Fibroblast of upper back skin (primary cell): ENCODE measurements at places on chromosomes 16 and 17.
A peak's percentile ranks its signal among the peaks of the same experiment; 100 is the strongest.

DNA sequence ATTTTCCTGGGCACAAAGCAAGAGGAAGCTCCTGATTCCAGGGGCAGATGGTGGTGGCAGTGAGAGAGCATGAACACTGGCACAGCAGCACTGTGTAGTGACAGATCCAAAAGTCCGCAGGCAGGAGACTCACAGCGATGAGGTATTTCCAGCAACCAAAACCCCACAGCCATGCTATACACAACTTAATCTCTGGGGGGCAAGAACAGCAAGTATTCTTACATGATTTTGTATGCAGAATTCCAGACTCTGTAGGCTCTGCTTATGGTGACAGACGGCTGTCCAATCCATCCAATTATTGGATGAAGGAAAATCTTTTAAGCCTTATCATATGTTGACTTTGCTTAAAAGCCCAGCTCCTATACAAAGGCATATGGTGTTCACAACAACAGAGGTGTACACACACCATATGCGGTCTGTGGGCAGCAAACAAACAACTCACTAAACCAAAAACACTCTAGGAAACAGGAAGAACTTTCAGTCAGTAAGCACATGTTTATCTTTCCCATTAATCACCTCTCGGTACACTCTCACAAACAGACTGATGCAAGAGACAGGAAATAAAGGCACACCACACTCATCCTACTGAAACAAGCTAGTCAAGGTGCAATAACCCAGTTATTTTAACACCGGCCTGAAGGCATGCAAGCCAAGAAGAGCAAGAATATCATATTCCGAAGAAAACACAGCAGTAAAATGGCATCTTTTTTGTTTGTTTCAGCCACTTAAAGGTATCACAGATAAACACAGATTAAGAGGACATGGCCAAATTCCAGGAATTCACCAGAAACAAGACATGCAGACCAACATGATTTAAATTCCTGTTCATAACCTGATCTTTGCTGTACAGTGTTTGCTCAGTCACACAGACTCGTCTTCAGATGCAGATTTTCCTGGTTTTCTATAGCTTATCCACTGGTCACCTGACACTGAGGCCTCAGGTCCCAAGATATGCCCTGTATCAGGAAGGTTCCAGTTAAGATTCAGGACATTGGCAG, 47.8 kb downstream of the ERN1 start:
- DNase-seq, result peak; percentile 82

- no peak for DNase-seq
Observed at GRCh38 chr16:25689137-25689836, 2.5 kb upstream of the HS3ST4 start.

DNA sequence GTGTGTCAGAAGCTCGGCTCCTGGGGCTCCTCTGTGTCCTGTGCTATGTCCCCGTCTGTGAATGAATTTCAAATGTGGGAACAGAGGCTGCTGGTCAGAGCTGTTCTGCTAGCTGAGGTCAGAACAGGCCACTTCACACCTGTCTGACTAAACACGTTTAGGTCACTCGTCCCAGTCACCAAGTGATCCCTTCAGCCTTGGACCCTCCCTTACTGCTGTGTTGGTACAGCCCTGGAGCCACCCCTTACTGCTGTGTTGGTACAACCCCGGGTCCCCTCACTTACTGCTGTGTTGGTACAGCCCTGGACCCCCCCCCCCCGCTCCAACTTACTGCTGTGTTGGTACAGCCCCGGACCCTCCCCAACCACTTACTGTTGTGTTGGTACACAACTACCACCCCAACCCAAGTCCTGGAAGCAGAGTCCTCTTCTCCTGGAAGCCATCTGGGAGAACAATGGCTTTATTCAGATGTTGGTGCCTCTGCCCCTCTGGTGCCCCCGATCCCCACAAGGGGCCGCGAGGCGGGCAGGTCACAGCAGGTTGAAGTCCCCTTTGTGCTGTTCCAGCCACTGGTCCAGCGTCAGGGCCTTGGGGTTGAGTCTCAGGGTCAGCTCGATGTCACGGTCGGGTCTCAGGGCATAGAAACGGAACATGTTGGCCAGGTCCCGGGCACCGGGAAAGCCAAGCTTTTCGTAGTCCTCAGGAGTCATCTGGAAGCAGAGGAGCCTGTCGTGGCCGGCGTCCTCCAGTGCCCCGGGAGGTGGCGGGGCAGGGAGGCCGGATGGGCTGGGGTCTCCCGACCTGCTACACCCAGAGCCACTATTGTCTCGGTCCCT, 13.0 kb downstream of the NMRAL1 start:
- DNase-seq, result no peak

DNA sequence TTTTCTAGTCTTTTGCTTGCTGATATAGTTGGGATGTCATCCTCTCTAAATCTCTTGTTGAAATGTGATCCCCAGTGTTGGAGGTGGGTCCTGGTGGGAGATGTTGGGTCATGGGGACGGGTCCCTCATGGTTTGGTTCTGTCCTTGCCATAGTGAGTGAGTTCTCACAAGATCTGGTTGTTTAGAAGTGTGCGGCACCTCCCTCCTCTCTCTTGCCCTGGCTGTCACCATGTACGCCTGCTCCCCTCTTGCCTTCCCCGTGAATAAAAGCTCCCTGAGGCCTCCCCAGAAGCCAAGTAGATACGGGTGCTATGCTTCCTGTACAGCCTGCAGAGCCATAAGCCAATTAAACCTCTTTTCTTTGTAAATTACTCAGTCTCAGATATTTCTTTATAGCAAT, 15.2 kb downstream of the IL4R start:
- DNase-seq, result no peak

GRCh38 chr17:40916366-40916765, 21.1 kb downstream of the KRT23 start:
- DNase-seq, result no peak

- DNase-seq, result peak; percentile 40
Observed at GRCh38 chr16:17556276-17557052, 85.7 kb upstream of the XYLT1 start.

GRCh38 chr16:318628-319027, 33.9 kb downstream of the AXIN1 start:
- DNase-seq, result no peak

DNA sequence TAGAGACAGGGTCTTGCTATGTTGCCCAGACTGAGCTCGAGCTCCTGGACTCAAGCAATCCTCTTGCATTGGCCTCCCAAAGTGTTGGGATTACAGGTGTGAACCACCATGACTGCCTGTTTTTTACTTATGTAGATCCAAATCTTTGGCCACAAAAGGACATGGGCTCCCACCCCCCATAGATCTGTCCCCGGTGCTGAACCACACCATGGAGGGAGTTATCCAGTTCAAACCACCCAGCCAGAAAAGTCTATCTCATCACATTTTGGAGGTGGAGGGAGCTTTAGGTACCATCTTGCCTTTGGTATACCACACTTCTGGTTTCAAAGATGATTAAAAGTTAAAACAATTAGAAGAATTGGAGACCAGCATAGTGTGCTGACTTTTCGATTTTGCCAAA, 26.2 kb downstream of the SHISA9 start:
- no peak for DNase-seq

- no peak for DNase-seq
Observed at GRCh38 chr16:10652730-10653590, 41.8 kb downstream of the TEKT5 start.

GRCh38 chr17:63476459-63476853, 405 bp upstream of the ACE start:
- DNase-seq, result peak; percentile 9

DNA sequence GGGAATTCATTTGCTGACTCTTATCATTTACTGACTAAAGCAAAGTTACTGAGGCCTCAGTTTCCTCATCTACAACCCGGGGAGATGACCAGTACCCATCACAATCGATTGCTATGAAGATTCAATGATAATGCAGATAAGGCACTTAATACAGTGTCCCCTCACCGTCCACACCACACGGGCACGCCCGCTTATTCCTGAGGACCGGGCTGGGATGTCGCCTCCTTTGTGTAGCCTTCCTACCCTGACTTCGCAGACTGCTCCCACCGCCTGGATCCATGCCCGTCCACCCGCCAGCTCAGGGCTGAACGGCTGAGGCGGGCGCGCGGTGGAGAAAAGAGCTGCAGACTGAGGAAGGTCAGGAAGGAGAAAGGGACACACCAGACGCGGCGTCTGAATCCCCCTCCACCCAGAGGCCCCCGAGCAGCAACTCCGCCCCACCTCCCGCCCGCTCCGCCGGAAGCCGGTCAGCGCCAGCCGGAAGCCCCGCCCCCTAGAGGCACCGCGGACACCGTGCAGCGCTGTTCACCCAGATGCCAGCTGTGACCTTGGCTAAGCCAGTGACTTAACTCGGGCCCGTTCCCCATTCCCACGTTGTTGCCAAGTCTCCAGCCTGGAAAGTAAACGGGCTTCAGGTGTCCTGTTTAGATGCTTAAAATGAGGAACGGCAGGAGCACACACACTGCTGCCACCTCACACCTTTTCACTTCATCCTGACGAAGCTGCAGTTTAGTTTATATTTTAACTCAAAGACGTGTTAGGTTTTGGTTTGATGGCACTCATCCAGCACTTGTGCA, at the start of gene KRABD2:
Gene KRABD2 (minus strand): TSS at position 434 of the 797 bp plus-strand sequence.
- peak; percentile 83 for DNase-seq

- DNase-seq, result no peak
Observed at GRCh38 chr17:41583137-41584127, 3.3 kb downstream of the KRT14 start.

- DNase-seq, result no peak
Observed at GRCh38 chr17:45313996-45314740, 2.7 kb downstream of the MAP3K14 start.

- DNase-seq, result no peak
Observed at GRCh38 chr17:62696726-62697490, 69.4 kb downstream of the MRC2 start.

- DNase-seq, result no peak
Observed at GRCh38 chr17:80025796-80026195, 9.9 kb downstream of the TBC1D16 start.

DNA sequence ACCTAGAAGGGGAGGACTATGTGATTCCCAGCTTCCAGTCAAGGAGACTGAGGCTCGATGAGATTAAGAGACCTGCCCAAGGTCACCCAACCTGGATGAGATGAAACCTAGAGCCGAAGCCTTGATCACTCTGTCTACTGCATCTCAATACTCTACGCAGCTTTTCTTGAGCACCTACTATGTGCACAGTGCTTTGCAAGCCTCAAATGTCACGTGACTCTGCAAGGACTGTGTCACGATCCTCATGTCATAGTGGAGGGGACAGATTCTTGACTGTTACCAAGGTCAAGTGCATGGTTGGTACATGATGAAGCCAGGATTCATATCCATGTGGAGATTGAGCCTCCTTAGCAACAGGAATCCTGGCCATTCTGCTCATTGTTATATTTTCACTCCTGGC, 14.7 kb downstream of the BCO1 start:
- DNase-seq, result no peak

DNA sequence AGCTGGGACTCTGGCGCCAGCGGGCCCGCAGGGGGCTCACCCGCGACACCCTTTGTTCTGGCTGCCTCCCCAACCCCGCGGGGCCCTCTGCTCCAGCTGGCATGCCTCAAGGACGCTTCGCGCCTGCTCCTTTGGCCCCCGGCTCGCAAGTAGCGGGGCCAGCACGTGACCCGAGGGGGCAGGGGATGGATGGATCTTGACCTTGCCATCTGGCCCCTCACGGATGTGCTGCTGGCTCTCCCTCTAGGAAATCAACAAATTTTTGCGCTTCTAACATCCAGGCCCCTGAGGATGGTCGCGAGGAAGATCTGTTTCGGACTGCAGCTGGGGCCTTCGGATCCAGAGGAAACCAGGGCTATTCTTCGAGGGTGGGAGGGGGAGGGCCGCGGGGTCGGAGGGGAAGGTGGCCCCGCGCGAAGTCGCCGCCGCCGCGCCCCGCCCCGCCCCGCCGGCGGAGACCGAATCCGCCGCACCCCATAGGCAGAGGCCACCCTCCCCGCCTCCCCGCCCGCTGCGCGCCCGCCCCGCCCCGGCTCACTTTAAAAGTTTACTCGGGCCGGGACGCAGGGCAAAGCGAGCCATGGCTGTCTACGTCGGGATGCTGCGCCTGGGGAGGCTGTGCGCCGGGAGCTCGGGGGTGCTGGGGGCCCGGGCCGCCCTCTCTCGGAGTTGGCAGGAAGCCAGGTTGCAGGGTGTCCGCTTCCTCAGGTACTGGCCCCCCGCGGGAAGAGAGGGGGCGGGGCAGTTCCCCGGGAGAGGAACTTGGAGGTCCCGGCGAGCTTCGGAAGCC, at the start of gene ACSF2:
Gene ACSF2 (plus strand): TSS at position 537 of the 790 bp plus-strand sequence. CDS start 44 bp downstream, at position 581.
- DNase-seq, result peak; percentile 54

- peak; percentile 61 for DNase-seq
Observed at GRCh38 chr16:73058616-73059409, 10.9 kb upstream of the ZFHX3 start.

GRCh38 chr16:17335826-17336529, 134.8 kb downstream of the XYLT1 start:
- DNase-seq, result no peak

DNA sequence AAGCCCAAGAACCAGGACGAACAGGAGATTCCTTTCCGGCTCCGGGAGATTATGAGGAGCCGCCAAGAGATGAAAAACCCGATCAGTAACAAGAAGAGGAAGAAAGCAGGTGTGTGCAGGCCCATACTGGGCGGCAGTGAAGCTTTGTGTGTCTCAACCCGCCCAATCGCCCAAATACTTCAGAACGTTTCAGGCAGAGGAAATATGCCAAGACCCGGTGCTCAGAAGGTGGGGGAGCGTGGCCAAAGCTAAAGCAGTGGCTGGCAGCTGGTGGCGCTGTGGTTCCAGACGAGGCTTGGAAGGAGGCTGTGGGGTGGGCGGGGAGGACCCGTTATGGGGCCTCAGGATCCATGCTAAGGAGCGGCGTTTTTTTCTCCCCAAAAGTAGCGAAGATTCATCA, 1.2 kb downstream of the CCDC137 start:
- DNase-seq, result no peak

DNA sequence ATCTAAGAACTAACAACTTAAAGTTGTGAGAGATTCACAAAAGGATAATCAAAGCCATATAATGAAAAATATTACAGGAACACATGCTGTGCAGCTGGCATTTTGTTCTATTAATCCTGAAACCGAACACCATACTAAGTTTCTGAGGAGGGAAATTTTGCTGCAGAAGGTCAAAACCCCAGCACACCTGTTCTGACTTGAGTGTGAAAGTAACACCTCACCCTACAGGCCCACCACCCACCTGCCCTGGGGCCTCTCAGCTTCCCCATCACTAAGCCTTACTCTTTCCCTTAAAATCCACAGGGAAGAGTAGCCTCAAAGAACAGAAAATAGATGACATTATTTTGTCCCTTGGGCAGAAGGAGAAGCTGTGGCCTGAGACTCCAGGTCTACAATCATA, 44.8 kb downstream of the STAT5A start:
- no peak for DNase-seq

- DNase-seq, result no peak
Observed at GRCh38 chr17:33968350-33969044, 286.6 kb upstream of the CCL2 start.

- no peak for DNase-seq
Observed at GRCh38 chr17:2364763-2365116, 27.4 kb downstream of the SGSM2 start.
